ENCODE measurements at places on chromosomes 16 and 17.

- no peak for DNase-seq
Measured at GRCh38 chr17:80612997-80613731, 68.5 kb downstream of the RPTOR start.

GRCh38 chr17:65065906-65066305 is 9.4 kb upstream of the GNA13 start:
- no peak for DNase-seq

GRCh38 chr17:59154721-59155438 is at the start of gene SKA2:
TSS of gene SKA2 (minus strand) at chr17:59155186. CDS start at chr17:59155163, 23 bp downstream.
- peak; percentile 100 for DNase-seq

DNA sequence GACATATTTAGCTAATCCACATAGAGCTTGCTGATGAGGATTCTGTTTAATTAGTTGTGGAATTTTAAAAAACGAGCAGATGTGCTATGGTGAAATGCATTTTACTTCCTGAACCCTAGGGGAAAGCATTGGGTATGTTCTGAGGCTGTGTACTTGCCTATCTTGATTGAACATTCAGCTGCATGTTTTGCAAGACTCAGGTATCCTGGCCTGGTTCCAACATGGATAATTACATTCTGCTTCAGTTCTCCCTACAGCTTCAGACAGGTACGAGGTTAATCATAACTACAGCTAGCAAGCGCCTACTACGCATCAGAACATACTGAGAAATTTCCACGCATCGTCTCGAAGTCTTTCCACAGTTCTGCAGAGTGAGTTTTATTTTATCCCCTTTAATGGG is 77.0 kb downstream of the HS3ST2 start:
- DNase-seq = no peak

DNA sequence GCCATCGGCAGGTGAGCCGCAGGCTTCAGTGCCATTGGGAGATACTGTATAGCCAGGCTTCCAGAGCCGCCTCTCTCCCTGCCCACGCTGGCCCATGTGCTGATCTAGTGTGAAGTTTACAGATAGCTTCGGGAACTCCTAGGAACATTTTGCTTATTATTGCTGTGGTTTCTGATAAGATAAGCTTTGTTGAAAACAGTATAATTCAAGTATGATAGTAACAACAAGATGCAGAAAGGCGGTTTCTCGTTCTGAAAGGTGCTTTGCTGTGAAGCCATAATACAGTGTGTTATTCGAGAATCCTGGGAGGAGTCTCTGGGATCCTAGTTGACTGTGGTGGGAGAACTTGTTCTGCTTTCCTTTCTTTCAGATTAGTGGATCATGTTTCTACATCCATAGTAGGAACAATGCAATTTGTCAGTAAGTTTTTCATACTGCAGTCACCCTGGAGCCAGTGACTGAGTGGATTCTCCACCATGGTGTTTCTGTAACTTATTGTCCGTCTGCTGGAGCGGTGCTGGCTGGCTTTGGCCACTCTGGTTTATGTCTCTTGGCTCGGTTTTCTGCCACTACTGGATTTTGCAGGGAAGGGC is 31.5 kb downstream of the RAB11FIP3 start:
- DNase-seq = peak; percentile 81

DNA sequence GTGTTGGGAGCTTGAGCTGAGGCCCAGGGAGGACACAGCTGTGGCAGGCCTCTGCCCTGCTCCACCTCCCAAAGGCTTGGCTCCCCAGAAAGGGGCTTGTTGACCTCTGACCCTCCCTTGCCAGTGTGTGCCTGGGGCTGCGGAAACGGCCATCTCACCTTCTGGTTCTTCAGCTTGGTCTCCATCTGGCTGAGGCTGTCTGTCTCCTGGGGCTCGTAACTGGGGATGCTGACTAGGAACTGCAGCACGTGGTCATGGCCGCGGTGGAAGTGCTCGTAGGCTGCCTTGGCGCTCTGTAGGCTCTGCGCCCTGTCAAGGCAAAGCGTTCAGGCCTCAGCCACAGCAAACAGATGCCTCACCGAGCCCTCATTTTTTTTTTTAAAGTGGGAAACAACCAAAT is 42.7 kb downstream of the UBN1 start:
- DNase-seq = no peak

DNA sequence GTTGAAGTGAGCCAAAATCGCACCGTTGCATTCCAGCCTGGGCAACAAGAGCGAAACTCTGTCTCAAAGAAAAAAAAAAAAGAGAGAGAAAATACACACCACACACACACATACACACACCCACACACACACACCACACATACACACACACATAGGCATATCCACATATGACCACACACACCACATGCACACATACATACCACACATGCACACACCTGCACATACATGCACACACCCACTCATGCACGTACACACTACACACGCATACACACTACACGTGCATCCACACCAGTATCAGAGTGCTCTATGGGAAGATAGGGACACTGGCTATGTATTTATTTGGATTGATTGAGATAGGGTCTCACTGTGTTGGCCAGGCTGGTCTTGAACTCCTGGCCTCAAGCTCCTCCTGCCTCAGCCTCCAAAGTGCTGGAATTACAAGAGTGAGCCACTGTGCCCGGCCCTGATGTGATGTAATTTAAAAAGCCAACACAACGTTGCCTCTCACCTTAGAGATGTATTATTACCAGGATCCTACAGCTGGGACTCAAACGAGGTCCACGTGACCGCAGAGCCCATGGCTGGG is 17.8 kb upstream of the GINS2 start:
- DNase-seq = no peak

DNA sequence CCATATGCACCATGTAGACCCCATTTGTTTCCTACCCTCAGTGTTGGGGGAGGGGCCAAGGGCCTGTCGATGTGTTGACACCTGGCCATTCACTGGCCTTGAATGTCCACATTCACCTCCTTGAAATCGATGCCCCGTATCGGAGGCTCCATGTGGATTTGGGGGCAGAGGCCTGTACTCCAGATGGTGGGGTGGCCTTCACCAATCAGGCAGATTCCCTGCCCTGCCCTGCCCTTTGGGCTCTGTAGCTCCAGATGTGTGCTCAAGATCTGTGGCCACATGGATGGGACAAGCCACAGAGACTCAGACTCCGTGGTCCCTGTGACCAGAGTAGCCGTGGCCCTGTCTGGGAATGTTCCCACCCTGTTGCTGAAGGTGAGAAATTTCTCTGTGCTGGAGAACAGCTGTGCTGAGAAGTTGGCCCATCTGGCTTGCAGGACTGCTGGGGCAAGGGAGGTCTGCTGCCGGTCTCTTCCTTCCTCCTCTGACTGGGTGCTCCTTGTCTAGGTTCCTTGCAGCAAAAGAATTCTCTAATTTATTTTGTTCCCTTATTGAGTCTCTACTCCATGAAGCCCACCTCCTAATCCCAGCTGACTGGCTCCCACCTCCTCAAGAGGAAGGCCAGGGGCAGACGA is 221.3 kb downstream of the SEC14L1 start:
- no peak for DNase-seq

GRCh38 chr16:18983565-18984434 is at the start of gene TMC7:
TSS of gene TMC7 (plus strand) at chr16:18983934. CDS start at chr16:18984064, 130 bp downstream.
- peak; percentile 59 for DNase-seq

DNA sequence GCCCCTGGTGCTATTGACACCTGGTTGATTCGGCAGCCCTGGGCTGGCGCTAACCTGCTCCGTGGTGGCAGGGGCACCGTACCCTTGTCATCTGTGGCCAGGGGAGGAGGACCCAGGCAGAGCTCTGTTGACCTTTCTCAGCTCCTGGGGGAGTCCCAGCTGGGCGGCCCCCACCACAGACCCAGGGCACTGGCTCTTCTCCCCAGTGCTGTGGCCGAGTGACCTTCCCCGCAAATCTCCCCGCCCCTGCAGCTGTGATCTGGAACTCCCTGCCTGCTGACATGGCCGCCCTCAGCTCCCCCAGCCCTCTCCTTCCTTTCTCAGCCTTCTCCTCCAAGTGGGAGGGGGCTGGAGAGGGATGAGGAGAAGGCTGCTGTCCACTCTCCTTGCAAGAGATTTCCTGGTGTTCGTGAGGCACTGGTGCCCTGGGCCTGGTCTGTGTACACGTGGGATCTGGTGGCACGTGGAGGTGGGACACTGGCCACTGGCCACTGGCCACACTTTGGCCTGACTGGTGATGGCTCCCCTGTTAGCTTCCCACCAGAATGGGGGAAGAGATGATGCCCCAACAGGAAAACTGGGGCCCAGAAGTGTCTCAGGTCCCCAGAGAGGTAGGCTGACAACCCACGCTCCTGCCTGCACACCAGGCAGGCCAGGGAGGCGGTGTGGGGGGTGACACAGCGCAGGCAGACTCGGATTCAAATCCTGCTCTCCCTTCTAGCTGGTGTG is 8.2 kb downstream of the FMNL1 start:
- no peak for DNase-seq

GRCh38 chr17:43360739-43361505 is 37.9 kb upstream of the ARL4D start:
- peak; percentile 100 for DNase-seq

DNA sequence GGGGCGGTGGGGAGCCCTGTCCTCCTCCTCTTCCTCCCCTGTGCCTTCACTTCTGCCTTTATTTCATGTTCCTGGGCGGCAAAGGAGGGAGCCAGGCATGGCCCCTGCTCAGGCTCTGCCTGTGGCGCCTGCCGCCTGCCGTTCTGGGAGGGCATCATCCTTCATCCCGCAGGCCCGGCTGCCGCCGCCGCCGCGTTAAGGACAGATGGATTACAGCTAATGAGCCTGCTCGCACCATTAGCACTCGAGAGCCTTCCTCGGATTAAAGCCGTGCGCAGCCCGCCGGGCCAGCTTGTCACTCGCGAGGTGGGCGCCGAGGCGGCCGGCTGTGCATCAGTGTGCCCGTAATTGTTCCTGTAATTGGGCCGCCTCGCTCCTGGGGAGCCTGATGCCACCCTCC is 127.7 kb upstream of the GSE1 start:
- DNase-seq = no peak

DNA sequence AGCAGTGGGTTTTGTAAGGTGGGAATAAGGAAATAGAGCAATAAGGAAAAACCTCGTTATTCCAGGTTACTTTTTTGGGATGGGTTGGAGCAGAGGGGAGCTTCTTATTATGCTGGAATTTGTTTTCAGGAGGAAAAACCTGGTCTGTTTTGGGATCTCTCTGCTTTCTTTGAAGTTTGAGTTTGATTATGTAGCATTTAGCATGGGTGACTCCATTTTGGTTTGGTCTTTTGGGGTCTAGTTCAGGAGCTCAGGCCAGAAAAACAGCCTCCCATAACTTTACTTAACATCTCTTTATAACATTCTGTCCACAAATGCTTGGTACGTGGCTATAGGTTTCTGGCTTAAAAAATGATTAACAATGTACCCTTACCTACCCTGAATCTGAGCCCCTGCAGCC is 8.5 kb upstream of the ZG16 start:
- DNase-seq = no peak

DNA sequence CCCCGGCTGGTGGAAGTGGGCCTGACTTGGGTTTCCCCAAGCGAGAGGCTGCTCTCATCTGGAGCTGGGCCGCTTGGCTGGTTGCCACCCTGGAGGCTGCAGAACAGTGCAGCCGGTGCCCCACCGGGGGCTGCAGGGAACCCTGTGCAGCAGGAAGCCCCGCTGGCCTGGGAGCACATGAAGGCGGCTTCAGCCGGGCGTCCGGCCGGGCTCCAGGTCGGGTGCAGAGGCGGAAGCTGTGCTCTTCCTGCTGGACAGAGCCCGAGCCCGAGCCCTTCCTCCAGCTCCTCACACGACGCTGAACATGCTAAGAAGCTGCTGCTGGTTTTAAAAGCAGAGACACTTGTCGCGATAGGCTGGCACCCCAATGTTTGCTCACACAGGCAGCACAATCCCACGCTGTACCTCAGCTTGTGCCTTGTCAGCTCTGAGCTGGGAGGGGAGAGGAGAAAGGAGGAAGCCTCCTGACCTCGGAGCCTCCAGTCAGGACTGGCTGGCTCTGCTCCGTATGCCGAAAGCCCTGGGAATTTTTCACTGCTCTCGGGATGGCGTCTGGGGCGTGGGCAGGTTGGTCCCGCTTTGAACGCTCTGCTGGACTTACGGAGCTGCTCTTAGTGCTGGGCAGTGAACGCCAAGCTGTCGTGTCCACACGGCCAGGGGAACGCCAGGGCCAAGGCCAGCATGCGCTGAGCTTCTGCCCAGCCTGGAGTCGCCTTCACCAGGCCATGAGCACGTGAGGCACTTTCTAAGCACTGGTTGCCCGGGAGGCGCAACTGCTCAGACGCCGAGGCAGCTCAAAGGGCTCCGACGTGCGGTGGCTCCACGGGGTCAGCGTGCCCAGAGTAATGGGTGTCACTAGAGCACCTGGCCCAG is 8.8 kb downstream of the CDK5R1 start:
- no peak for DNase-seq

DNA sequence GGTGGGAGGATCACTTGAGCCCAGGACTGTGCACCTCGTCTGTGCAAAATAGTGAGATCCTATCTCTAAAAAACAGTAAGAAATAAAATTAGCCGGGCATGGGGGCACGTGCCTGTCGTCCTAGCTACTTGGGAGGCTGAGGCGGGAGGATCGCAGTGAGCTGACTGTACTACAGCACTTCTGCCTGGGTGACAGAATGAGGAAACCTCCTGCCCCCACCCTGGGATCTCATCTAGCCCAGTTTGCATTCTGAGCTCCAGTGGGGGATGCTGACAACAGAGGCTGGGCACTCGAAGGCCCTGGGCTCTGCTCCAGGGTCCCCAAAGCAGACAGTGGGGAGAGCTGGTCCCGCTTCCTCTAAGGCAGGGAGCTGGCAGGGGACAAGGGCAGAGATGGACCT is 7.1 kb downstream of the NAGPA start:
- DNase-seq = no peak

DNA sequence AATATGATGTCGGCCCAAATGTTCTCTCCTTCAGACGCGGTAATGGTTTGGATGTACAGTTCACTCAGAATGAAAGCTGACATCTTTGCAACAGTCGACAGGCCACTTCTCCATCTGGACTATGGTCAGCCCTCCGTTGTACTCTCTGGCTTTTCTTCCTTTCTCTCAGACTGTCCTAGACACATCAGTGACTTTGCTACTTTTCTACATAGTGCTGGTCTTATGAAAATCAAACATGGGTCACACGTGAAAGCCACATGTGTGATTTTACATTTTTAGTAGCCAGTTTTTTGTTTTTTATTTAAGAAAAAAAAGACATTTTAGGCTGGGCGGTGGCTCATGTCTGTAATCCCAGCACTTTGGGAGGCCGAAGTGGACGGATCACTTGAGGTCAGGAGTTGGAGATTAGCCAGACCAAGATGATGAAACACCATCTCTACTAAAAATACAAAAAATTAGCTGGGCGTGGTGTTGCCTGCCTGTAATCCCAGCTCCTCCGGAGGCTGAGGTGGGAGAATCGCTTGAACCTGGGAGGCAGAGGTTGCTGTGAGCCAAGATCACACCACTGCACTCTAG is 644.1 kb downstream of the KCNJ2 start:
- no peak for DNase-seq

GRCh38 chr17:49209061-49209571 is 1.3 kb downstream of the GNGT2 start:
- no peak for DNase-seq

DNA sequence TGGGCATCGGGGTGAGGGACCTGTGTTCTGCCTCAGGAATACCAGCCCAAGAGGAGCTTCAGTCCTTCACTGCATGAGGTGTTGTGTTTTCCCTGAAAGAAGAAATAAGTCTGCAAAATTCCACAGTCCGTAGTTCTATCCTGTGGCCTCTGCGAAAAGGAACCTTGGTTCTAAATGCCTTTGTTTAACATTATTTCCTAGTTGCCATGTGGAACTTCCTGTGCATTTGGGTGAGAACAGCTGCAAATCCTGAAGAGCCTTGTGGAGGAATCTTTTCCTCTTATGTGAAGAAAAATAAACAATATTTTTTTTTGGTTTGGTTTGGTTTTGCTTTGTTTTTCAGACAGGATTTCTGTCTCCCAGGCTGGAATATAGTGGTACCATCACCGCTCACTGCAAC is 9.8 kb downstream of the PSKH1 start:
- DNase-seq = no peak

Measured in hematopoietic multipotent progenitor cell treated with erythropoietin and hydrocortisone succinate and interleukin-3 and kit ligand, for 8 days (in vitro differentiated cells).